ENCODE measurements at places on chromosomes 2 and 18. TPM values are rescaled to one million over a fixed set of nuclear protein-coding genes. Genes with fewer than 3 reads are reported as not detected.

Gene PRSS56
- not detected for total RNA-seq

DNA sequence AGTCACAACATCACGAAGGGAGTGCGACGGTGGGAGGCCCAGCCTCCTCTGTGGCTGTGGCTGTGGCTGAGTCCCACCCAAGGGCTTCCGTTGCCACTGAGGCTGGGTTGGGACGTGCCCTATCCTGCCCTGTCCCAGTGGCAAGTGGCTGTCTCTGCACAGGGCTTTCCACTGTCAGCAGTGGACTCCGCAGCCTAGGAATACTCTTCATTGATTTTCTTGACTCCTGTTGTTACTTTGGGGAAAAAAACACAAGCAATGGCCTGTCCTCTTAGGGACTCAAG, 122.7 kb downstream of the RAB3GAP1 start:
- no peak overlapping the region for H3K27ac ChIP-seq
- DNase-seq, result no peak
- peaks cover 54% of the 10 kb centered on the region for H3K36me3 ChIP-seq
- H3K4me3 ChIP-seq, result no peak overlapping the region
- no peaks in the 10 kb centered on the region for H3K27me3 ChIP-seq

GRCh38 chr2:137870682-137871081, 93.6 kb upstream of the HNMT start:
- H3K27me3 ChIP-seq, result peaks cover 12% of the 10 kb centered on the region
- H3K36me3 ChIP-seq, result no peaks in the 10 kb centered on the region
- H3K4me3 ChIP-seq, result no peak overlapping the region

Gene CRYBA2
- not detected for total RNA-seq

Gene ZSCAN30
- total RNA-seq, result 12.8 TPM

DNA sequence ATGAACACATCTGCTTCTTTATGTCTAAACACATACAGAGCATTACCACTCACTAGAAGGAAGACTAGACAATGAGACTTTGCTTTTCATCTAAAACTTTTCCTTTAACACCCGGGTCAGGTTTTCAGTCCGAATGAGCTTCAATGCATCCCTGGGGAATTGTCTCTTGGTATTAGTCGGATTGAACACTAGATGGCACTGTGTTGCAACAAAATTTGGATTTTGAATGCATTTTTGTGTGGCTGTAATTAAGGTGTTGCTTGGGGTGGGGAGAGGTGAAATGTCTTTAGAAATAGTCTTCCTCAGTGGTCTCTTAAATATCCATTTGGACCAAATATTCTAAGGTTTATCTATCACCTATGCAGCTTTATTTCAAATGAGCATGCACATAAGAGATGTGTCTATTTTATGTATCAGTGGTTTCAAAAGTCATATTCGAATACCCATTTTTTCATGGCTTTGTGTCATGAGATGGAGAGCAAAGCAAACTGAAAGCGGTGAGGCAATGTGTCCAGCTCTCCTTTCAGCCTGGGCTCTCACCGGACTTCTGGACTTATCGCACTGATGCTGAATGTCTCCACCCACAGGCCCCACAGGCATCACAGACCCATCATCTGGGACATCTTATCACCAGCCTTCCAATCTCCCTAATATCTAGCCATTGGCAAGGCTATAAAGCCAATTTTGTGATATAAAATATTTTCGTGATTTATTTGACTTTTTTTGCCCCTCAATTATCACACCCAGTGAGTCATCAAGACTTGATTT, 510.3 kb downstream of the RNF144A start:
- no peak for DNase-seq
- H3K27ac ChIP-seq, result no peak overlapping the region
- no peak overlapping the region for H3K4me3 ChIP-seq
- H3K27me3 ChIP-seq, result peaks cover 44% of the 10 kb centered on the region

Gene NOSTRIN
- not detected for total RNA-seq

Gene CCNT2
- total RNA-seq, result 33.0 TPM

- H3K4me3 ChIP-seq, result no peak overlapping the region
- H3K4me1 ChIP-seq, result no peaks in the 10 kb centered on the region
- no peaks in the 10 kb centered on the region for H3K36me3 ChIP-seq
- no peak for DNase-seq
- H3K27me3 ChIP-seq, result no peaks in the 10 kb centered on the region
Measured at GRCh38 chr2:118292991-118293390, 204.7 kb downstream of the INSIG2 start.

- H3K27ac ChIP-seq, result no peak overlapping the region
- no peaks in the 10 kb centered on the region for H3K27me3 ChIP-seq
- DNase-seq, result no peak
- peaks cover 51% of the 10 kb centered on the region for H3K4me1 ChIP-seq
- H3K4me3 ChIP-seq, result no peak overlapping the region
Measured at GRCh38 chr2:100753444-100753843, 66.5 kb upstream of the NPAS2 start.

DNA sequence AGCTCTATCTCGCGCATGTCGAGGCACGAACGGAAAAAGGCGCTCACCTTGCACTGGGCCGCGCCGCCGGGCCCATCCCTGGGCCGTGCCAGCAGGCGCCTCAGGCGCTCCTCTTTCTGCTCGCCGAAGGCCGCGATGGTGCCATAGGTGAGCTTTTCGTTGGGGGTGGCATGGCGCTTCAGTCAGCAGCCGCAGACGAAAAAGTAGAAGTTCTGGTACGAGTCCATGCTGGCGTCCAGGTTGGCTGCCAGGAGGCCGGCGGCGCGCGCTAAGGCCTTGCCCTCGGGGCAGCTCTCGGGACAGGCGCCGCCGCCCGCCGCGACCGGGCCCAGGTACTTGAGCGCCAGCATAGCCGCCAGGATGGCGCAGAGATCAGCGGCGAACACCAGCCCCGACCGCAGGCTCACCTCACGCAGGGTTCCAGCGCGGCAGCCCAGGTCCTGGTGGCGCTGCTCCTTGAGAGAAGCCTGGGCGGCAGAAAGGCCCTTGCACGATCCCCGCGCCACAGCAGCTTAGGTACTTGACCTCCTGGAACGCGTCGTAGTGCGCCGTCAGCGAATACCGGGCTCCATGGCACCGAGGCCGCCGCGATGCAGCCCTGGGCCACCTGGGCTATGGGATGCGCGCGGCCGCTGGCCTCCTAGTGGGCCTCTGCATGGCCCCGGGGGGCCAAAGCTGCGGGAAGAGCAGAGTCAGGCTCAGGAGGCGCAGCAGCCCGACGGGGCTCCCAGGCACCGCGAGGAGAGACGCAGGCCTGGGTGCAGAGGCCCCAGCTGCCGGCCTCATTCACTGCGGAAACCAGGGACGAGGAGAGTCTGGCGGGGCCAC, 12.8 kb downstream of the ALPG start:
- H3K36me3 ChIP-seq, result peaks cover 3% of the 10 kb centered on the region
- H3K4me1 ChIP-seq, result peaks cover 17% of the 10 kb centered on the region
- peaks cover 49% of the 10 kb centered on the region for H3K27me3 ChIP-seq

Gene CAVIN2
- total RNA-seq, result 6.6 TPM

- H3K27me3 ChIP-seq, result peaks cover 2% of the 10 kb centered on the region
- H3K36me3 ChIP-seq, result no peaks in the 10 kb centered on the region
- H3K4me3 ChIP-seq, result no peak overlapping the region
- no peak for DNase-seq
Measured at GRCh38 chr2:113342650-113343049, 63.9 kb upstream of the PAX8 start.

GRCh38 chr2:5710615-5711014, 18.4 kb downstream of the SOX11 start:
- no peak overlapping the region for H3K4me3 ChIP-seq
- H3K27me3 ChIP-seq, result peaks cover 25% of the 10 kb centered on the region
- no peak overlapping the region for H3K27ac ChIP-seq
- H3K36me3 ChIP-seq, result no peaks in the 10 kb centered on the region
- DNase-seq, result no peak

- H3K36me3 ChIP-seq, result peaks cover 2% of the 10 kb centered on the region
- no peaks in the 10 kb centered on the region for H3K27me3 ChIP-seq
- no peak for DNase-seq
- H3K4me1 ChIP-seq, result peaks cover 58% of the 10 kb centered on the region
Measured at GRCh38 chr18:62723666-62724281, 8.4 kb downstream of the PHLPP1 start.

Gene HNMT
- 4.6 TPM for total RNA-seq

- no peak for DNase-seq
- no peak overlapping the region for H3K4me3 ChIP-seq
- no peaks in the 10 kb centered on the region for H3K36me3 ChIP-seq
- H3K27ac ChIP-seq, result no peak overlapping the region
Measured at GRCh38 chr2:198297350-198297749, 493.0 kb downstream of the PLCL1 start.

GRCh38 chr2:143463719-143464118, 334.5 kb downstream of the ARHGAP15 start:
- H3K4me1 ChIP-seq, result peaks cover 4% of the 10 kb centered on the region
- H3K27me3 ChIP-seq, result no peaks in the 10 kb centered on the region
- no peaks in the 10 kb centered on the region for H3K36me3 ChIP-seq
- H3K27ac ChIP-seq, result no peak overlapping the region

DNA sequence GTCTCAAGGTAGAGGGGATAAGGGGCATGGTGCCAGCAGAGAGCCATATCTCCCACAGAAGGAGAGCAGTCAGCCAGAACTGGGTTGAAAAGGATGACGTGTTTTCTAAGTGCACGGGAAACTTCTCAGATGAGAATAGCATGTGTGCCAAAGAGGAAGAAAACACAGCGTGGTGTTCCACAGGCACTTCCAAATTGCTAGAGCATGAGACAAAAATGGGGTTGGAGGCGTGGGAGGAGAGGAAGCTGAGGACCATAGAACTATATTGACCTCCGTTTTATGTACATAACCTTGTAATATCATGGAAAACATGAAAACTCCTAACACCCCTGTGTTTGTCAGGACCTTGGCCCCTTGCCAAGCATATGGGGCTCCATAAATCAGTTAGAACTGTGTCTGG, 682.7 kb upstream of the RAB6C start:
- H3K4me3 ChIP-seq, result no peak overlapping the region
- no peak for DNase-seq
- no peaks in the 10 kb centered on the region for H3K4me1 ChIP-seq

- no peak for DNase-seq
- H3K36me3 ChIP-seq, result no peaks in the 10 kb centered on the region
- H3K27ac ChIP-seq, result no peak overlapping the region
- H3K4me3 ChIP-seq, result no peak overlapping the region
- no peaks in the 10 kb centered on the region for H3K27me3 ChIP-seq
- no peaks in the 10 kb centered on the region for H3K4me1 ChIP-seq
Measured at GRCh38 chr2:132904142-132904842, 234.3 kb upstream of the LYPD1 start.

DNA sequence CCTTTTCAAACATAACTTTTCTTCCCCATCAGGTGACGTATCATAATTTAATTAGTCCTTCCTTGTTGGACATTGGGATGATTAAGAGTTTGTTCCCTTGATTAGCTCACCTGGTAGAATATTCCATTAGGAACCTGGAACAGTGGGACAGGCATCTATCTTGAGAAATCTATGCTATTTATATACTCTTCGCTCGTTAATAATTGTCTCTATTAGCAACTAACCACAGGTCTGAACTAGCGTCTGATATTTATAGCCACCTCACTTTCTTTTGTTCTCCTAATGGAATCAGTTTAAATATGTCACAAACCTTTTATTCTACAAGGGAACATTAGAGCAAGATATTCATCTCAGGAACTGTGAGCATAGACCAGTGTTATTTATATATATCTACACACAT, 79.8 kb downstream of the MAPK4 start:
- DNase-seq, result no peak
- no peak overlapping the region for H3K27ac ChIP-seq
- no peaks in the 10 kb centered on the region for H3K36me3 ChIP-seq
- H3K4me3 ChIP-seq, result no peak overlapping the region
- no peaks in the 10 kb centered on the region for H3K4me1 ChIP-seq
- H3K27me3 ChIP-seq, result peaks cover 7% of the 10 kb centered on the region

- no peaks in the 10 kb centered on the region for H3K36me3 ChIP-seq
- no peak overlapping the region for H3K4me3 ChIP-seq
- no peak for DNase-seq
- H3K4me1 ChIP-seq, result no peaks in the 10 kb centered on the region
- peaks cover 1% of the 10 kb centered on the region for H3K27me3 ChIP-seq
- H3K27ac ChIP-seq, result no peak overlapping the region
Measured at GRCh38 chr18:26262156-26262555, 35.9 kb downstream of the TAF4B start.

DNA sequence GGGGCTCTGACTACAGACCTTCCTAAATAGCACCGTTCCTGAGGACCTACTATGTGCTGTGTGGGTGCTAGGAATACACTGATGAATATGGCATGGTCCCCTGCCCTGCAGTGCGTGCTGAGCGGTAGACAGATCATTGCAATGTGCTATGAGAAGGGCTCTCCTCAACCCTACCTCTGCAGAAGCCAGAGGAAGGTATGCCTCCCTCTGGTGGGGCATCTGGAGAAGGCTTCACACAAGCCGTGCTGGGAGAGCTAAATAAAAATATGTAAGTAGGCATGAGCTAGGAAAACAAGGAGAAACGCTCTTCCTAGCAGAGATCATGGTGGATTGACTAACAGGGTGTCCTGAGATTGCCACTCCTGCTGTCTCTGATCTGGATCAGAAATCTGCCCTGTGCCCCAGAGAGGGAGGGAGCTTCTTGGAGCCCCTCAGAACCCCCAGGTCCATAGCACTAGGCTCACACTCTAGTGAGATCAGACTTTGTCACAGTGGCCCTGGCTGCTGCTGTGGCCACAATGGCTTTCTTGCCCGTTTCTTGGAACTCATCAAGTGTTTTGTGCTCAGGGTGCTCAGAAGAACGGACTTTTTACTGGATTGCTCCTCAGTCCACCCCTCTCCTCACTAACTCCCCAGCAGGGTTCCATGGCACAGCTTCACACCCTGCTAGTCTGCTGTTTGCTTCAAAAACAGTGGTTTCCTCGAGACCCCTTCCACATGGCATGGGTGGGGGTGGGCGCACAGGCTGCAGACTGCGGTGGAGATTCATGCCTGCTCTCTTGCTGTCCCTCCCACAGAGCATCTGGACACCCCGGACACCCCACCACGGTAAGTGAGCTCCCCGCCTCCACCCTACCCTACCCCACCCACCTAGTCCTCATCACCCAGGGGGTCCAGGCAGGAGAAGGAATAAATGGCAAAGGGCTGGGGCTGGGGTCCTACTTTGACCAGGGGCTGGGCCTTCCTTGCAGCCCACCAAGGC, 14.2 kb downstream of the SIGLEC15 start:
- H3K27ac ChIP-seq, result no peak overlapping the region
- H3K27me3 ChIP-seq, result peaks cover 14% of the 10 kb centered on the region
- no peaks in the 10 kb centered on the region for H3K36me3 ChIP-seq

- no peak overlapping the region for H3K4me3 ChIP-seq
- no peak overlapping the region for H3K27ac ChIP-seq
- peak; percentile 80 for DNase-seq
- H3K4me1 ChIP-seq, result no peaks in the 10 kb centered on the region
- peaks cover 57% of the 10 kb centered on the region for H3K27me3 ChIP-seq
Measured at GRCh38 chr2:46392561-46393346, 86.6 kb upstream of the TMEM247 start.

DNA sequence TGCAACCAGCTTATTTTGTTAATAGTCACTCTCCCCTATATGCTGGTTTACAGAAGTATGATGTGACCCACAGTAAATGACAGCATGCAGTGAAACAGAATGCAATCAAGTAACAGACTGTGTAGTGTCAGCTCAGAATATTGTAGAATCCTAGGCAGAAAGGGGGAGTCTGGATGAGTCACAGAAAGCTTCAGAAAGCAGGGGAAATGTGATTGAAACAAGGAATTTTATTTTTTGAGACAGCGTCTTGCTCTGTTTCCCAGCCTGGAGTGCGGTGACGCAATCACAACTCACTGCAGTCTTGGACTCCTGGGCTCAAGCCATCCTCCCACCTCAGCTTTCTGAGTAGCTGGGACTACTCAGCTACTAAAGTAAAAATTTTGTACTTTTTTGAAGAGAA, 219.9 kb upstream of the FBXO11 start:
- no peaks in the 10 kb centered on the region for H3K4me1 ChIP-seq
- H3K4me3 ChIP-seq, result no peak overlapping the region
- H3K36me3 ChIP-seq, result no peaks in the 10 kb centered on the region
- H3K27me3 ChIP-seq, result no peaks in the 10 kb centered on the region

GRCh38 chr2:159715451-159715850, 3.1 kb downstream of the MARCHF7 start:
- H3K4me3 ChIP-seq, result no peak overlapping the region
- H3K4me1 ChIP-seq, result peaks cover 59% of the 10 kb centered on the region
- H3K36me3 ChIP-seq, result peaks cover 30% of the 10 kb centered on the region
- H3K27ac ChIP-seq, result no peak overlapping the region
- no peak for DNase-seq
